Kidney glomerular epithelial cell (primary cell): ENCODE measurements at places on chromosomes 2 and 18.

DNA sequence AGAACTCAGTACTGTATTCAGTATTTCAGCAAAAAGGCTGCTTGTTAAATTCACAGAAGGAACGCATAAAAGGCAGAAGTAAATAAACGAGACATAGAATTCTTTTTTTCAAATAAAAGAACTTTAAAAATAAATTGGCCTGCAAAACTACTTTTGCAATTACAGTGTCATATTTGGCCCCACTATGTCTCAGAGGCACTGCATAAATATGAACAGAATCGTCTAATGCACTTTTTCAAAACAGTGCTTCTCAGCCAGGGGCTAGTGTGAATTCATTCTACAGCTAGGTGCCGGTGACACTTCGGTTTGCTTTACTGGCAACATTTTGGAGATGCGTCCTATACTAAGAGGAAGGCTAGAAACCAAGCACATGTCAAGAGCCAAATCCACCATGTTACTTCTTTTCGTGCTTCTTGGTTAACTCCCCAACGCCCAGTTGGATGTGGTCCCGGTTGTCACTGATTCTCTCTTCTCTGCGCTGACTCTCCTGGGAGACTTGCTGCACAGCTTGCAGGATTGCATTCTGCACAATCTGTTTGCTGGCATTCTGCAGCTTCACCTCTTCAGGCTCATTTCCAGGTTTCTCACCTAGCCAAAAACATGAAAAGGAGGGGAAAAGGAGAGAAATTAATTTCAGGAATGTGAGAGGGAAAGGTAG is 51.8 kb downstream of the AKAIN1 start:
- no peak for DNase-seq

GRCh38 chr18:22167091-22167470 is 2.3 kb upstream of the GATA6 start:
- no peak for DNase-seq

- DNase-seq: peak; percentile 55
These were observed 3.7 kb upstream of the CRIM1 start for GRCh38 chr2:36351736-36352349.

DNA sequence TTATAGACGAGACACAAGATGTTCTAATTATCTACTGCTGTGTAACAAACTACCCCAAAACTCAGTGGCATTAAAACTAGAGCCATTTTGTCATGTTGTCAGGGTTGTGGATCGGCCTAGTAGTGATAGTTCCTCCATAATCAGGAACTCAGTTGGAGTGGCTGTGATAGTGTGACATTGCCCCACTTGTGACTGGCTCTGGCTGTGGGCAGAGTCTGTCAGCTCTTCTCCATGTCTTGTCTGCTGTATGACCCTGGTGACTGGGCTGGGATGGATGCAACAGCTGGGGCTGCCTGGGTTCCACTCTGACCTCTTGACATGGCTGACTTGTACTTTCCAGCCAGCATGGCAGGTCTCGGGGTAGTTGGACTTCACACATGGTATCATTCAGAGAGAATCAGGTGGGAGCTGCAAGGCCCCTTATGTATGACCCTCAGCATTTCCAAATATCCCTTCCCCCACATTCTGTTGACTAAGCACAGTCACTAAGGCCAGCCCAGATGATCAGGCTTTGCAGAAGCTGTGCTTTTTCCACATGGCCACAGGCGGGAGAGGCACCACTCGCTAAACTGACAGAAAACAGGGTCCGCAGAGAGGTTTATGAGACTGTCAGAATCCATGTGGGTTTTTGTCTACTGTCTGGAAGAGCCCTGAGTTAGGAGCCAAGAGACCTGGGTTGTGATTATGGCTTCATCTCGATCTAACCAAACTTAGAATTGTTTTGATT is 50.3 kb downstream of the SETBP1 start:
- no peak for DNase-seq

DNA sequence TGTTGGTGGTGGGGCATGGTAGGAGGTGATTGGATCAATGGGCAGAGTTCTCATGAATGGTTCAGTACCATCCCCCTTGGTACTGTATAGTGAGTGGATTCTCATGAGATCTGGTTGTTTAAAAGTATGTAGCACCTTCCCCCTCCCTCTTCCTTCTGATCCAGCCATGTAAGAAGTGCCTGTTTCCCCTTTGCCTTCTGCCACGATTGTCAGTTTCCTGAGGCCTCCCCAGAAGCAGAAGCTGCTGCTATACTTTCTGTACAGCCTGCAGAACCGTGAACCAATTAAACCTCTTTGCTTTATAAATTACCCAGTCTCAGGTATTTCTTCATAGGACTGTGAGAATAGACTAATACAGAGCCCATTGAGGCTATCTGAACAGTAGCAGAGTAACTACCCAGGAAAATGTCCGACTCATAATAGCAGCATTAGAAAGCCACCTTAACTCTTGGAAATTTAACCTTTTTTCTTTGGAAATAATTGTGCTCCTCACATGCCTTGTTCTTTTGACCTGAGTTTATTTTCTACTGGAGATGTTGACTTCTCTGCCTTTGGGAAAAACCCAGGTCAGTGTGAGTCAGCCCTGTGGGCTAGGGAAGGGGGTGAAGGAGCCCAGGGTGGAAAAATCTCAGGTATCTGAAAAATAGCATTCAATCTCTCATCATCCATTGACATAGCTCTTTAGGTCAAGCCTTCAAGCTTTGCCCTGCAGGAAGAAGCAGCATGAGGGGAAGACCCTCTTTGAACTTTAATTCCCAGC is 18.1 kb downstream of the CYP1B1 start:
- peak; percentile 46 for DNase-seq

GRCh38 chr18:74498712-74499627 is 2.8 kb downstream of the CNDP2 start:
- DNase-seq: no peak

DNA sequence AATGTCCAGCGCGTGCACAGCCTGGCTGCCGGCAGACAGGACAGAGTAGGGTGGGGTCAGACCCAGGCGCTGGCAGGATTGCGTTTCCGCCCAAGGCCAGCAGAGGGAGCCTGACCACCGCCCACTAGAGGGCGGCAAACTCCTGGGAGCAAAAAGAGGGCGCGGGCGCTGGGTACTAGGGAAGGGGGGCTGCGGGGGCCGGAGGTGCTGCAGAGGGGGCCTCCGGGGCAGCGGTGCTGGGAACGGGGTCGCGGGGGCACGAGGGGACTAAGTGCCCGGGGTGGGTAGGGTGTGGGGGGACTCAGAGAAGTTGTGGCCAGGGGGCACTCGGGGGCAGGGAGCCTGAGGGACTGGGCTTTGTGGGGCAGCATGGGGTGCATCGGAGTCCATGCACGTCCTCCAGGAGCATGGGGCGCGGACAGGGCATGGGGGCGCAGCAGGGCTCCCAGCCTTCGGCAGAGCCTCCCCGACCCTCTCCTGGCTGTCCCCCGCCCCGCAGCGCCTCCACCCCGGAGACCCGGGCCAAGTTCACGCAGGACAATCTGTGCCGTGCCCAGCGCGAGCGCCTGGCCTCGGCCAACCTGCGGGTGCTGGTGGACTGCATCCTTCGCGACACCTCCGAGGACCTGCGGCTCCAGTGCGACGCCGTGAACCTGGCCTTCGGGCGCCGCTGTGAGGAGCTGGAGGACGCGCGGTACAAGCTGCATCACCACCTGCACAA is 3.2 kb downstream of the TEKT4 start:
- DNase-seq: peak; percentile 6

GRCh38 chr2:114040826-114041225 is 150.9 kb downstream of the ACTR3 start:
- no peak for DNase-seq

DNA sequence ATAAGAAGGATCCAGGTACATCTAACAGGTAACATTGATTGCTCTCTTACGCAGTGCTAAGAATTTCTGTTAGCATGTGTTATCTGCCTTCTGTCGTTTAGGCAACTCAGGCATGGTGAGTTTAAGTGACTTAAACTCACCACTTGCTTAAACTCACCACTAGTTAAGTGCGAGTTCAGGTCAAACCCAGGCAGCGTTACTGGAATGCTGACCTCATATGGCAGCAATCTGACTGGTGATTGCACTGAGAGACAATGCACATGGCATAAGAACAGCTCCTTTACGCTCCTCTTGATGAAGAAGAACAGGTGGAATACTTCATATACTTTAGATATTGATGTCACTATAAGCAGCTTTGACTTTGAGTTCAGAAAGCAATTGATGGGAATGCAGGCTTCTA is 954.1 kb downstream of the SOCS6 start:
- DNase-seq: no peak

DNA sequence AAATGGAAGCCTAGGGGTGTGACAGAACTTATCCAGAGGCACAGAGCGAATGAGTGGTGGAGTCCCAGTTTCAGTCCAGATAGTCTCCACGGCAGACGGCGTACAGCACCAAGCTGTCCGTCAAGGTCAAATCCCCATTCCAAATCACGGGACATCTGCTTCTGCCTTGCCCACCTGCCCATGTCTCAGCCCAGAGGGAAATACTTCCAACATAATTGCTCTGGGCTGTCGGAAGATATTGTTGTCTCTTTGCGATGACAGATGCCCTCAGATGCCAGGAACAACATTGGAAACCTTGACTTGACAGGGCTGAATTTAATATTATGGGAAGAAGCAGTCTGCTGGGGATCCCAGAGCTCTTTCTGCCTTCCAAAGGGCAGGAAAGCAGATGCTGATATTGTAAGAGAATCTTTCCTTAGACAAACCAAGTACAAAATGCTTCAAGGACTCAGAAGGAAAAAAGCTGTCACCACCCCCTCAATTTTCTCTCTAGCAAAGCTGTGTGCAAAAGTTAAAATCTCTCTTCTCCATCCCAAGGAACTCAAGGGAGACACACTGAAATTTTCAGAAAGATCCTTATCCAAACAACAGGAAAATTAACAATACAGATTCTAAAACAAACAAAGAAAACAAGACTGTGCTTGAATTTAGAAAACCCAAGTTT is 364.0 kb downstream of the LRATD1 start:
- no peak for DNase-seq

- no peak for DNase-seq
These were observed 221.0 kb downstream of the NOL4 start for GRCh38 chr18:34003687-34004086.

DNA sequence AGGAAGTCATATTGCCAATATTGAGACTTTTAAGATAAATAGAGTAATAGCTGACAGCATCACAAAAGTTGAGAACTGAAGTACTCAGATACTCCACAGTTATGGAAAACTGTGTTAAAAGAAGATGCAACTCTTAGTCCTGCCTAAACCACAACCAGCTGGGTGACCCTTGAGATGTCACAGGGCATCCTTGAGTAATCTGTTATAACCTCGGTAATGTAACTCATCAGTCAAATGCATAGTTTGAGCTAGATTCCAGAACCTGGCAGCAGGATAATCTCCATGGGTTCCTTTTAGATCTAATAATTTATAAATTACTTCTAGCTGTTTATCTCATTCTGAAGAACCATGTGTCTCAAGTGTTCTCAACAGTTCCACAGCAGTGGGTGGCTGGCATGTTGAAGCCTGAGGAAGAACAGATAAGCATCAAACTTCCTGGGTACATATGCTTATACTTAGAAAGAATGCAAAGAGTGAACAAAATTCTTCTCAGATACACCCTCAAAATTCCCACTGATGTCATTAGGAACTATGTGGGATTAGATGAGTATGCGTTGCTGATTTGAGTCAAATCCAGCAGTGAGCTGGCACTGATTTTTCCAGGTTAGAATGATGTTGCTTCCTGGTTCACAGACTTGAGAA is 304.1 kb upstream of the ERBB4 start:
- DNase-seq: no peak

DNA sequence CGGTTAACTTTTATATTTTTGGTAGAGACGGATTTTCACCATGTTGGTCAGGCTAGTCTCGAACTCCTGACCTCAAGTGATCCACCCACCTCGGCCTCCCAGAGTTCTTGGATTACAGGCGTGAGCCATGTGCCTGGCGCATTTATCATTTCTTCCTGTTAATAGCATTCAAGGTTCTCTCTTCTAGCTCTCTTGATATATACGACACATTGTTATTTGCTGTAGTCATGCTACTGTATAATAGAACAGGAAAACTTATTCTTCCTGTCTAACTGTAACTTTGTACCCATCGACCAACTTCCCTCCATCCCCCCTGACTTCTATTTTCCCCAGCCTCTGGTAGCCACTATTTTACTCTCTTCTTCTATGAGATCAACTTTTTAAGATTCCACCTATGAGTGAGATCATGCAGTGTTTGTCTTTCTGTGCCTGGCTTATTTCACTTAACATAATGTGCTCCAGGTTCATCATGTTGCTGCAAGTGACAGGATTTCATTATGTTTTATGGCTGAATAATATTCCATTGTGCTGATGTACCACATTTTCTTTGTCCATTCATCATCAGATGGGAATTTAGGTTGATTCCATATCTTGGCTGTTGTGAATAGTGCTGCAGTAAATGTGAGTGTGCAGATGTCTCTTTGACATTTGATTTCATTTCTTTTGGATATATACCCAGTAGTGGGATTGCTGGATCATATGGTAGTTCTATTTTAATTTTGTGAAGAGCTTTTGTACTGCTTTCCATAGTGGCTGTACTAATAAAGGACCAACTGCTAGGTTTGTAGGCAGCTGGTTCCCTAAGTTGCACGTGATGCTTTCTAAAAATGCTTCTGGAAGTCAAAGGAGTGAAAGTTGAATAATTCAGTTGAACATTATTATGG is 205.2 kb downstream of the PRKCE start:
- DNase-seq: no peak

GRCh38 chr18:43662657-43663056 is 385.4 kb upstream of the SYT4 start:
- DNase-seq: peak; percentile 20

DNA sequence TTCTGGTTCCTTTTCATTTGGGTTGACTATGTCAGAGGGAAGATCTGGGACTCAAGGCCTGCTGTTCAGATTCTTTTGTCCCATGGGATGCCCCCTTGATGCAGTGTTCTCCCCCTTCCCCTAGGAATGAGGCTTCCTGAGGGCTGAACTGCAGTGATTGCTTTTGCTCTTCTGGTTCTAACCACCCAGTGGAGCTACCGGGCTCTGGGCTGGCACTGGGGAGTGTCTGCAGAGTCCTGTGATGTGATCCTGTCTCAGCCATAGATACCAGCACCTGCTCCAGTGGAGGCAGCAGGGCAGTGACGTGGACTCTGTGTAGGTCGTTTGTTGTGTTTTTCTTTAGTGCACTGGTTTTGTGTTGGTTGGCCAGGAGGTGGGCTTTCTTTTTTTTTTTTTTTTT is 32.1 kb upstream of the RHOB start:
- DNase-seq: no peak

DNA sequence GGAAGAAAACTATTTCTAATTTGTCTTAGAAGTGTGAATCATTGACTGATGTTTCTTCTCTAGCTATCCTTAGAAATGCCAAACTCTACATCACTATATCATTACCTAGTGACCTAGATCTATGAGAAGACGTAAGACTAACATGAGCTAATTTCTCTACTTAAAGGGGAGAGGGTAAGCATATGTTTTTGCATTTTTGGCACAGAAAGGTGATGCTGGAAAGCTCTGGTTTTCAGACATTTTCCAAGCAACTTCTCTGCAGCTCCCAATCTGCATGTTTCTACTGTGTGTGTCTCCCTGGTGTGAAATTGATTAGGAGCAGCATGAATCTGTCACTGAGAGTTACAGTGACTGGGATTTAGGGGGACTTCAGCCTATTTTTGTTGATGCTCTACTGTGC is 235.2 kb upstream of the LINC00305 start:
- no peak for DNase-seq

DNA sequence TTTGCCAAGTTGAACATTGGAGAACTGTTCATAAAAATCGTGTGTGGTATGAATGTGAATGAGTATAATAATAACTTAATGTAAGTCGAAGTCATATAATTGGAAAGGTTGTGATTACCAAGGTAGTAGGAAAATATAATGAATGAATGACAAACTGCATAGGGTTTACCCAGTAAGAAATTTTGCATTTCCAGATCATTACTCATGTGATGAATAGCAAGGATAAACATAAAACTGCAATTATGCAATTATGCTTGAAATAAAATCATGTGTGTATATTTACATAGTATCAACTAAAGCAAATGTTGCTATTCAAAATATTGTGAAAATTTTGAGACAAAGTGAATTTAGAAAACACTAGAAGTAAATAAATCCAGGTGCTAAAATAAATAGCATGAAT is 1108.7 kb upstream of the TMEFF2 start:
- no peak for DNase-seq
